ENCODE measurements at places on chromosomes 1 and 21.

DNA sequence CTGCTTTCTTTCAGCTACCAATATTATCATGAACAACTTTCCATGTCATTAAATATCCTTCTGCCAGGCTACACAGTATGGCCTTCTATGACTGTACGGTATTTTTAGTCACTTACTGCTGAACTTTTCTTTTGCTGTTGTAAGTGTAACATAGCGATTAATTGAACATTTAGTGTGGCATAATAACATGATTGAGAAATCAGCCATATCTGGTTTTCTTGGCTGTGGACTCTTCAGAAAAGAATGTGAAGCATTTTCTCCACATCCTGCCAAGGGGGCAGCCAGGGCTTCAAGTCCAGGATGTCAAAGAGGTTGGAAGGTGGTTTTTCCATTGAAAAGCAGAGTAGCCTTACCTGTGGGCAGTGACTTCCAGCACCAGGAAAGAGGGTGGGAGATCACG, 8.8 kb upstream of the AHCYL1 start:
- no peak for DNase-seq

DNA sequence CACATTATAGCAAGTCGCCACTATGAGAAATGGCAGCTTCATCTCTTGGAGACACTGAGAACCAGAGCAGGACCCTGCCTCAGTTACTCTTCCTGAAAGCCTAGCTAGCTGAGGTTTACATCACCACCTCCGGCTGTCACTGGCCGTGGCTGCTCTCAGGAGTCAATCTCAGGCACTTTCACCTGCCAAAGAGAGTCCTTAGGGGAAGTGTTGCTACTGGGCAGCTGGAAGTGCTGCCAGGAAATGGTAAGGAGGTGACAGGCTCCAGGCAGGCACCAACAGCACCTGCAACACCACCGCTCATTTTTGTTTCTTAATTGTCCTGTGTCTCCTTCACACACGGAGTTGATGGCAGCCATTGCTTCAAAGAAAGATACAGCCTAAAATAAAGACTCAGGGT, 92.5 kb downstream of the DSCAM start:
- DNase-seq: no peak

DNA sequence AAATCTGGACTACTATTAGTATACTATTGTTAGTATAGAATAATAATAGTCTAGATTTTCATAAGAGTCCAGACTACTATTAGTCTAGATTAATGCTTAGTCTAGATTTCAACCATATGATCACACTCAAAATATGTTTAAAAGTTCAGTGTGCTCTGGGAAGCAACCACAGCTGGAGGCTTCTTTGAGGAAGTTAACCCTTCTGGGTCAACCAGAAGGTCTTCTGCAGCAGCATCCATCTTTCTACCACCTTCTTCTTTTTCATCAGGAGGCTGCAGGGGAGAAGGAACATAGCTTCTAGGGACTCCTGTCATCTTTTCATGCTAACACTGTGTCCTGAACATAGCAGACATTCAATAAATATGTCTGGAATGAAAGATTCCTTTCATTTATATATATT, 51.2 kb upstream of the DNAJC6 start:
- no peak for DNase-seq

DNA sequence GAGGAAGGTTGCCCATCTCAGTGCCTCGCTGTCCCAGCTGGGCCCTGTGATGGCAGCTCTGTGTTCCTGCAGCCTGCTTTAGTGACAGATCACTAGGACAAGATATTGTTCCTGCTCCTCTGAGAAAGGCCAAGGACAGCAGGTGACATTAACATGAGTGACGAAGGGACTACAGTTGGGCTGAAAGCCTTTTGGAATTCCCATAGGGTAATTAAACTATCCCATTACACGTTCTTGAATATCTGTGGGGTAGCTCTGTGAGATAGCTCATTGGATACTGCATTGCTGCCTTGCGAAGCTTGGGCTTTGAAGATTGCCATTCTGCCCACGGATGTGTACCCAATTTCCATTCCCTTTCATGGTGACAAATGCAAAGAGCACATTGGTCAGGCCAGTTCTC, 78.2 kb upstream of the COA6 start:
- DNase-seq: no peak

DNA sequence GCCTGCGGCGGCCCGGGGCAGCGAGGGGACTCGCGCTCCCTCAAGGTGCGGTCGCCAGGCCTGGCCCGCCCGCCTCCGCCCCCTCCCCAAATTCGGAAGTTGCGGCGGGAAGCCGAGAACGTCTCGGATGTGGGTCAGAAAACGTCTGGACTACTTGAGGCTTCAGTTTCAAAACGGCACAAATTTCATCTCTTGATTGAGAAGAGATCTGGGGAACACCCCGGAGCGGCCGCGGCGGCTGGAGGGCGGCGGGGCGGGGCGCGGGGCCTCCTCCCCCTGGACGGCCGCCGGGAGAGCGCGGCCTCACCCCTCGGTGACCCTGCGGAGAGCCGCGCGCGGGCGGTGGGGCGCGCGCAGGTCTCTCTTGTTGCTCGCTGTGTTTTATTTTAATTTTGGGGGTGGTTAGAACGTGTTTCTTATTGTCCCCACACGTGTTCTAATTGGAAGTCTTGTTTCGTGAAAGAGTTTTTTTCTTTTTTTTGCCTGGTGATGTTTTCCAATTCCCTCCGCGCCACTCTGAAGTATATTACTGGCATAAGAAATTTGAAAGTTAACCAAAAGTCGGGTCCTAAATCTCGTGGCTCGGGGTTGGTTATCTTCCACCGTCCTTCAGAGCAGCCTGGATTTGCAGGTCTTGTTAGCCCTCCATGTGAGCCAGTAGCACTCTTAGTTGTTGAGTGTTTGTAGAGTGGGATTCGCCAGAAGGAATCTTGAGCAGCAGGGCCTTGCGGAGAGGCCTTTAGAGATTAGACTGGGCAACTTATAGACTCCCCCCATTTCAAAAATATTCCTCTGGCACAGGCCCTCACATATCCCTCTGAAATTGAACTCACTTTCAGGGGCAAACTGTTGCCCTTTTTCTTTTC, 749 bp downstream of the PCBP3 start:
- no peak for DNase-seq

DNA sequence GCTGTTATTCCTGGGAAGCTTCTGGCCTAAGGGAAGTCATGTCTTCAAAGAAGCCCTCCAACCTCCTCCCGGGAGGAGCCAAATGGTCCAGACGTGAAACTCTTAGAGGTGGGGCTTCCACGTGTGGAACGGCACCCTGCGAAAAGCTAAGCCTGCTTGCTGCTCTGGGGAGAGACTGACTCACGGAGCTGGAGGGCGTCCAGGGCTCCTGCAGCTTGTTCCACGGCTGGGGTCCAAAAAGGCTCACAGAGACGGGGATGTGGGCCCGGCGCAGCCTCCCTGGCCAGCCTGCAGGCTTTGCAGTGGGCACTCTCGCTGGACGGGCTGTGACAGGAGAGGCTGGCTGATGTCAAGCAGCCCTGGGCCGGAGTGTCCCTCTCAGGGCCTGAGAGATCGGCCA, 105.1 kb downstream of the COLGALT2 start:
- no peak for DNase-seq

DNA sequence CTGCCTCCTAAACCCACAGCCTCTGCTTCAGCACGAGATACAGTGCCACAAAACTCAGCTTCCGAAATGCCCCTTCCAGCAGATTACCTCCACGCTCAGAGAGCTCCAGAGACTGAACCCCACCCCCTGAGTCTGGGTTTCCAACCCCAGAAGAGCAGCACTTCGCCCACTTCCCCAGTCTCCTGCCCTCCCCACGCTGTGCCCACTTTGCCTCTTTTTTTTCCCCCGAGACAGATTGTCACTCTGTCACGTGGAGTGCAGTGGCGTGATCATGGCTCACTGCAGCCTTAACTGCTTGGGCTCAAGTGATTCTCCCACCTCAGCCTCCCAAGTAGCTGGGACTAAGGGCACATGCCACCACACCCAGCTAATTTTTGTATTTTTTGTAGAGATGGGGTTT, 10.1 kb downstream of the ICMT start:
- no peak for DNase-seq

- DNase-seq: no peak
These were observed 242.5 kb downstream of the RHOU start for GRCh38 chr1:228977741-228978140.

DNA sequence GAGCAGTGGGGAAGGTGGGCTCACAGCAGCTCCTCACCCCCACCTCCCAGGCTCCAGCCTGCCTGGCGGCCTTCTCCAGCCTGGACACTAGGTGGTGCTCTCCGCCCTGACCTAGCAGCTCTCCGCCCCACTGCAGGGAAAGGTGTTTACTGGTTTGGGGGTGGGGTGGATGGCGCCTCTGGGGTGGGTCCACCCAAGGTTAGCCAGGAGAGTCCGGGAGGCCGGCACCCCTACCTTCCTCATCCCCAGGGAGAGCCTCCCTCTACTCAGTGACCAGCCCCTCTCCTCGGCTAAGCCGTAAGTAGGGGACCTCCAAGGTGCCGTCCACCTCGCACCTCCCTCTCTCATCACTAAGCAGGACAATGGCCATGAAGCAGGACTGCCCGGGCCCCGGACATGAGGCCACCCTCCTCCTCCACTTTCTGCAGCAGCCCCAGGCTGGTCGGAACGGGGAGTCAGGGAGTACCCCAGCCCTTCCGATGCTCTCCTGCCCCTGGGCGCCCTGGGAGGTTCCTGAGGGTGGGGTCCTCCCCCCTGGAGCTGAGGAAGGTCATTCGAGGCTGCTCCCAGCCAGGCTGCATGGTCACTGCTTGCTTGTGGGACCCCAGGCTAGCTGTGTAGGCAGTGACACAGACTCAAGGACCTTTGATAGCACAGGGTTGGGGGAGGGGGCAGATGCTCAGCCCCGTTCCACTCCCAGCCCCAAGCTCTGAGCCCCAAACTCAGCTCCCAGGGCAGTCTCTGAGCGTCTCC, 101.4 kb upstream of the VAMP3 start:
- peak; percentile 37 for DNase-seq

GRCh38 chr1:71780681-71781080, 501.7 kb downstream of the NEGR1 start:
- DNase-seq: no peak

- no peak for DNase-seq
These were observed 19.2 kb downstream of the NLRP3 start for GRCh38 chr1:247435030-247435758.

- DNase-seq: no peak
These were observed 127.6 kb upstream of the DAB1 start for GRCh38 chr1:57551476-57551875.

DNA sequence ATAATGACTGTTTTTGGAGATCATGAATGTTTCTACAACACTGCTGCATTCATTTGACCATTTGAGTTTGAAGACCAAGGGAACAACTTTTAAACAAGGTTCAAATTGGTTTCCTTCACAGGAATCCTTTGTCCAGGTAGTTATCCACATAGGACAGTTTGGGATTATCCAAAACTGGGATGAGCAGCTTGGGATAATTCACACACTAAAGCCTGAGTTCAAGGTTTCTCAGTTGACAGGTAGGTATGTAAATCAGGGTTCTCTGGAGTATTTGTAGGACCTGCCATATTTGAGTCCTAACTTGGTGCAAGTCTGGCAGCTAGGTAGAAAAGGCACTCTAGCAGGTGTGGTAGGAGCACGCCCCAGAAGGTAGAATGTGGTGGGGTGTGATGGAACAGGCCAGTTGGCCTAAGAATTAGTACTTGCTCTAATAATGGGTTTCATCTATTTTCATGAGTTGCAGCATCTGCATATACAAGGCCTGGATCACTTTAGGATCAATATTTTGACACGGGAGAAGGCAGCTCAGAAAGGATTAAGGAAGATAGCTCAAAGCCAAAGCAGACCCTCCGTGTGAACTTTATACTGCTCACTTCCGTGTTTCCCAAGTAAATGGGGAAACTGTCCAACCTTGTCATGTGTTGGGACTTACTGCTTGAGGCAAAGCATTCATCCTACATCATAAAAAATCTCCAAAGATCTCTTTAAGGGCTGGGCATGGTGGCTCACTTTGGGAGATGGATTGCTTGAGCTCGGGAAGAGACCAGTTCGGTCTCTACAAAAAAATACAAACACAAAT, 14.1 kb upstream of the RAB42 start:
- no peak for DNase-seq

DNA sequence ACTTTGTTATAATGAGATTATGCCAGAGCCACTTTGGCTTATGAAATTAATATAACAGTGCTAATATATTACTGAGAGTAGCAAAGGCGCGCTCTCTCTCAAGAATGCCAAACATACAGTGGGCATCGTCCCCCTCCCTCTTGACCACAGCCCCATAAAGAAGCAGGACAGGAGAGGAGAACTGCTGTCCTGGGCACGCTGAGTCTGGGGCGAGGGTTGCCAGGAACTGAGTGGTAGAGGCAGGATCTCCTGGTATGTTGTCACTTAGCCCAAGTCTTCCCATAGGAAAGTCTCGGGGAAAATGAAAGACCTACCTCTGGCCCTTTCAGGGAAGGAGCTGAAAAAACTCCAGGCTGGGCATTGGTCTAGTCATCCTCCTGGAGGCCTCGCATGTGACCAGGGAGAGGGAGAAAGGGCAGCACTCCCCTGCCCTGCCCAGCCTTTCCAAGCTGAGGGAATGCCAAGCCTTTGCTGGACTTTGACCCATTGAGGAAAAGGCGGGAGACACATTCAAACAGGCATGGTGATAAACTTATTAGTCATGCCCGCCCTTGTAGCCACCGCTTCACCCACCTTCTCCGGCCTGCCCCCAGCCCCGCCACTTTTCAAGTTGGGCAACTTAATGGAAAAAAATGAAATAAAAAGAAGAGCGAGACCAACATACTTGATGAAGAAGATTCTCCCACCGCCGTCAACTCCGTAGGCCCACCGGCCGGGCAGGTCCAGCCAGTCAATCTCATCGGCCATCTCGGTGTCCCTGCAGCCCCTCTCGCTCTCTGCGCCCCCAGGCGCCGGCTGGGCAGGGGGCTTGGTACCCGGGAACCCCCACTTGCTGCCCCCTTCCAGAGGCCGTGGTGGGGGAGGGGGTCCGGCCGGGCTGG, 17.4 kb upstream of the PLEKHA6 start:
- DNase-seq: no peak

DNA sequence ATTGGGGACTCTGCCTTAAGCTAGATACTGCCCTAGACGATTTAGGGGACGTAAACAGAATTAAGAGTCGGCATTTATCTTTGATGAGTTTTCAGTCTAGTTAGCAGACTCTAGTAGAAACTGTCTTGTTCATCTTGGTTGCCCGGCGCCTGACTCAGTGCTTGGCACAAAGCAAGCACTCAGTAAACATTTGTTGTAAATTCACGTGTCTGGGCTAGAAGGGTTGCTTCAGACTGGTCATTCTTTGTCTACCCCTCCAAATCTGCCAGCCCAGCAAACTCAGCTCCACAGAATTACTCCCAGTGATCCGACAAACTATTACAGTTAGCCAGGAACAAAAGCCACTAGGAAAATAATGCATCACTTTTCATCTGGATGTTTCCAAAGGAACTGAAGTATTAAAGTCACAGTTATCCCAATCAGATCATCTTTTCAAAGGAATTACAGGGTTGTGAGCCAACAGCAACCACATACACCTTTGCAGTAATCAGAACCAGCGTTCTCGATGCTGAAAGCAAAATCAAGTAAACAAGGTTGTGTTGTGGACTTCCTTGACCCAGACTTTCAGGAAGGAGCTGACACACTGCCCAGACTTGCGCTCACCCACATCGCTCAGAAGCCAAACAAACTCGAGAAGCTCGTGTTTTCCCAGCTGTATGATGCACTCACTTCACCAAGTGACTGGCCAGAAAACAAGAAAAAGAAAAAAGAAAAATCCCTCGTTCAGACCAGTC, 66.5 kb upstream of the GADD45A start:
- no peak for DNase-seq
